ENCODE measurements at places on chromosomes 6 and 20.

- H3K36me3 ChIP-seq = no peaks in the 10 kb centered on the region
- no peak overlapping the region for H3K4me3 ChIP-seq
- no peak for ATAC-seq
- peaks cover 74% of the 10 kb centered on the region for H3K4me1 ChIP-seq
- H3K27me3 ChIP-seq = no peaks in the 10 kb centered on the region
Measured at GRCh38 chr6:108587258-108588059, 26.7 kb downstream of the FOXO3 start.

DNA sequence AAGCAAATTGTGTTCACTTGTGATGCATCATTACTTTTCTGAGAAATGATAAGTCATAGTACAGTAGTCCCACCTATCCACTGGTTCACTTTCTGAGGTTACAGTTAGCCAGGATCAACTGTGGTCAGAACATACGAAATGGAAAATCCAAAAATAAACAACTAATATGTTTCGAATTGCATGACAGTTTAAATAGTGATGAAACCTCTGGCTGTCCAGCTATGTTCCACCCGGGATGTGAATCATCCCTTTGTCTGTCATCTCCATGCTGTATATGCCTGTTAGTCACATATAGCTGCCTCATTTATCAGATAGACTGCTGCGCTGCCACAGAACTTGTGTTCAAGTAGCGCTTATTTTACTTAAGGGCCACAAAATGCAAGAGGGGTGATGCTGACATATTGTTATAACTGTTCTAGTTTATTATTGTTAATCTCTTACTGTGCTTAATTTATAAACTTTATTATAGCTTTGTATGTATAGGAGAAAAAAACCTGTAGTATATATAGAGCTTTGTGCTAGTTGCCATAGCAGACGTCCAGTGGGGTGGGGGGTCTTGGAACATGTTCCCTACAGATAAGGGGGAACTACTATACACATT lies 29.2 kb downstream of the AFDN start:
- no peaks in the 10 kb centered on the region for H3K27me3 ChIP-seq
- ATAC-seq = peak; percentile 85
- peak overlapping the region; percentile 53 for H3K27ac ChIP-seq
- no peak overlapping the region for H3K4me3 ChIP-seq
- H3K36me3 ChIP-seq = no peaks in the 10 kb centered on the region

- no peak for ATAC-seq
- H3K4me1 ChIP-seq = no peaks in the 10 kb centered on the region
- H3K36me3 ChIP-seq = no peaks in the 10 kb centered on the region
- H3K4me3 ChIP-seq = no peak overlapping the region
- peaks cover 15% of the 10 kb centered on the region for H3K27me3 ChIP-seq
Measured at GRCh38 chr20:42152575-42152974, 534.4 kb upstream of the CHD6 start.

- no peaks in the 10 kb centered on the region for H3K27me3 ChIP-seq
- no peak overlapping the region for H3K4me3 ChIP-seq
- peaks cover 20% of the 10 kb centered on the region for H3K4me1 ChIP-seq
- peak overlapping the region; percentile 88 for H3K27ac ChIP-seq
Measured at GRCh38 chr6:90369651-90370050, 73.0 kb upstream of the BACH2 start.

DNA sequence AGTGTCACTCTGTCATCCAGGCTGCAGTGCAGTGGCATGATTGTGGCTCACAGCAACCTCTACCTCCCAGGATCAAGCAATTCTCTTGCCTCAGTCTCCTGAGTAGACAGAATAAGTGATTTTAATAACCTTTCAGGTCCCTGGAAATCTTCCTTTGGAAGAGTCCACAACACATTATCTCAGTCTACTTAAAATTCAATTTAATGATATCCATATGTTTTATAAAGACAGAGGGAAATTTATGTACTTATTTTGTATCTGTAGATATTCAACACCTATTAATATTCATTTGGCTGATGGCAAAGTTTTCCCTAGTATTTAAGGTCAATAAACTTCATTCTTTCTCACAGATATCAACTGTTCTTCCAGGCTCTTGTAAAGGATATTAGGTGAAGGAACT lies 881.4 kb upstream of the GJE1 start:
- ATAC-seq = no peak
- H3K36me3 ChIP-seq = no peaks in the 10 kb centered on the region
- no peak overlapping the region for H3K4me3 ChIP-seq
- no peak overlapping the region for H3K27ac ChIP-seq
- H3K4me1 ChIP-seq = no peaks in the 10 kb centered on the region

GRCh38 chr20:52923123-52923937 lies 48.8 kb upstream of the TSHZ2 start:
- H3K27me3 ChIP-seq = no peaks in the 10 kb centered on the region
- no peak for ATAC-seq
- no peak overlapping the region for H3K4me3 ChIP-seq
- H3K27ac ChIP-seq = no peak overlapping the region
- H3K4me1 ChIP-seq = no peaks in the 10 kb centered on the region

DNA sequence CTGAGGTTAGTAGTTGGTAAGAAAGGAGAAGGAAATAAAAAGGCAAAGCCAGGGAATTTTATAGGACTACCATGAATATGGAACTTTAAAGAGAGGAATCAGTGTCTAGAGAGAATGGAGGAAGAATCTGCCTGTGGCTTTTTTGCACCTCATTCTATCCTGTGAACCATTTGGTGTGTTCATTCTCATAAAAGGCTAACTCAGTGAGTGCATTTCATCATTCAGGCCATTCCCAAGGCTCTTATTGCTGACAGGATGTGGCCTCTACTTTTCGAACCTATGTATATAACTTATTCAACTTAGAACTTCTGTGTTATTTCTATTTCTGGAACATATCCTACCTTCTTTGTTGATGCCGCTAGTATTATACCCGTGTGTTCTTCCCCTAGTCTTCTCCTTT lies 27.1 kb downstream of the HSF2 start:
- no peaks in the 10 kb centered on the region for H3K4me1 ChIP-seq
- peaks cover 70% of the 10 kb centered on the region for H3K36me3 ChIP-seq

DNA sequence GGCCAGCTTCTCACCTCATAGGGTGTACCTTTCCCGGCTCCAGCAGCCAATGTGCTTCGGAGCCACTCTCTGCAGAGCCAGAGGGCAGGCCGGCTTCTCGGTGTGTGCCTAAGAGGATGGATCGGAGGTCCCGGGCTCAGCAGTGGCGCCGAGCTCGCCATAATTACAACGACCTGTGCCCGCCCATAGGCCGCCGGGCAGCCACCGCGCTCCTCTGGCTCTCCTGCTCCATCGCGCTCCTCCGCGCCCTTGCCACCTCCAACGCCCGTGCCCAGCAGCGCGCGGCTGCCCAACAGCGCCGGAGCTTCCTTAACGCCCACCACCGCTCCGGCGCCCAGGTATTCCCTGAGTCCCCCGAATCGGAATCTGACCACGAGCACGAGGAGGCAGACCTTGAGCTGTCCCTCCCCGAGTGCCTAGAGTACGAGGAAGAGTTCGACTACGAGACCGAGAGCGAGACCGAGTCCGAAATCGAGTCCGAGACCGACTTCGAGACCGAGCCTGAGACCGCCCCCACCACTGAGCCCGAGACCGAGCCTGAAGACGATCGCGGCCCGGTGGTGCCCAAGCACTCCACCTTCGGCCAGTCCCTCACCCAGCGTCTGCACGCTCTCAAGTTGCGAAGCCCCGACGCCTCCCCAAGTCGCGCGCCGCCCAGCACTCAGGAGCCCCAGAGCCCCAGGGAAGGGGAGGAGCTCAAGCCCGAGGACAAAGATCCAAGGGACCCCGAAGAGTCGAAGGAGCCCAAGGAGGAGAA lies 10.5 kb downstream of the GNAS-AS1 start:
- ATAC-seq = no peak
- H3K36me3 ChIP-seq = no peaks in the 10 kb centered on the region
- peaks cover 81% of the 10 kb centered on the region for H3K27me3 ChIP-seq
- H3K4me1 ChIP-seq = no peaks in the 10 kb centered on the region
- no peak overlapping the region for H3K4me3 ChIP-seq

DNA sequence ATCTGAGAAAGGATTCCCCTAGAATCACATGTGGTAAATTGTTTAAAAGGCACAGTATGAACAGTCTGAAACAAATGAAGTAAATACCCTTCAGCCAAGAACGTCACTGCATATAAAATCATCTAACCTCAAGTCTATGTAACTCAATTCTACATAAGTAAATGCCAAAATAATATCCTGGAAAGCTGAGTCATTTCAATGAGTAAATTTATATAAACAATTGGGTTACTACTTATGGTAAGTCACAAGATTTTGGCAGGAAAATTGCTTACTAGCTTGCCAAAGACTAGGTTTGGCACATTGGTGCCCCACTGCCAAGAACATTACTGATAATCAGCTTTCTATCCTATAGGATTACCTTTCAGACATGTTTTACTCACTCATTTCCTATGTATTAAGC lies 8.4 kb downstream of the GMDS start:
- H3K27me3 ChIP-seq = no peaks in the 10 kb centered on the region
- no peak overlapping the region for H3K4me3 ChIP-seq
- no peak for ATAC-seq
- peaks cover 8% of the 10 kb centered on the region for H3K4me1 ChIP-seq

- no peak overlapping the region for H3K27ac ChIP-seq
- H3K36me3 ChIP-seq = no peaks in the 10 kb centered on the region
- H3K4me3 ChIP-seq = no peak overlapping the region
- no peaks in the 10 kb centered on the region for H3K4me1 ChIP-seq
Measured at GRCh38 chr6:129360682-129360955, 349.4 kb downstream of the ARHGAP18 start.
